NCI-H1436 (cell line): ENCODE measurements at places on chromosomes 7 and 10.

DNA sequence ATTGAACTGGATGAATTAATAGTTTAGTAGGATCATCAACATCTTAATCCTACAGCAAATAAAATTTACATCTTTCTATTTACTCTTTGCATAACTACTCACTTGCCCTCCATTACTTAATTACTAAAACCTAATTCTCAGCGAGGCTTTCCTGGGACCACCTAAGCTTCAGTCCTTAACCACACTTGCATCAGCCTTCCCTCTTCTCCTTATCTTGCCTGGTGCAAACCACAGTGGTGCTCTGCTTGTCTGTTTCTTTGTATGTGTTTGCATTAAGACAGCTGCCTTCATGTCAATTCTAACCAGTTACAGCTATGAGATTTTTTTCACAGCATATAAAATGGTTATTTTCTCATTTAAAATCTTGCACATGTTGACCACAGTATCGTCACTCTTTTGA, 72.6 kb upstream of the ZNF92 start:
- no peak for DNase-seq

GRCh38 chr7:45882465-45882810, 5.8 kb upstream of the IGFBP1 start:
- DNase-seq, result no peak

- DNase-seq, result no peak
These were observed 973.0 kb upstream of the GHITM start for GRCh38 chr10:83166344-83166743.

DNA sequence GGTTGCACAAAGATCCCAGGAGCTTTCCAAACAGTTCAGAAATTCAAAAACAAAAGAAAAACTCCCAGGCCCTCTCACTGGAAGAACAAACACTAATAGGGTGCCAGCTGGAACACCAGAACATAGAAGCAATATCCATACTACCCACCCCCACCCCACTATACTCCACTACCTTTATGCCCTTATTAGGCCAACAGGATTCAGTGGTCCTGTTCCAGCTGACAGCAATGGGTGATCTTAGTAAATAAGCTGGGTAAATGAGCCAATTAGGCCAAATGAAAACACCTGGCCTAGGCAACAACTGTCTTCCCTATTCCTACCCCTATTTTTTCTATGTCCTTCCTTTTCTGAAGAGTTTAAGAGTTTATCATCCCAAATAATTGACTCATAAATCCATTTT, 11.7 kb downstream of the NOC3L start:
- no peak for DNase-seq

GRCh38 chr10:58433571-58433970, 48.4 kb downstream of the TFAM start:
- DNase-seq, result no peak

DNA sequence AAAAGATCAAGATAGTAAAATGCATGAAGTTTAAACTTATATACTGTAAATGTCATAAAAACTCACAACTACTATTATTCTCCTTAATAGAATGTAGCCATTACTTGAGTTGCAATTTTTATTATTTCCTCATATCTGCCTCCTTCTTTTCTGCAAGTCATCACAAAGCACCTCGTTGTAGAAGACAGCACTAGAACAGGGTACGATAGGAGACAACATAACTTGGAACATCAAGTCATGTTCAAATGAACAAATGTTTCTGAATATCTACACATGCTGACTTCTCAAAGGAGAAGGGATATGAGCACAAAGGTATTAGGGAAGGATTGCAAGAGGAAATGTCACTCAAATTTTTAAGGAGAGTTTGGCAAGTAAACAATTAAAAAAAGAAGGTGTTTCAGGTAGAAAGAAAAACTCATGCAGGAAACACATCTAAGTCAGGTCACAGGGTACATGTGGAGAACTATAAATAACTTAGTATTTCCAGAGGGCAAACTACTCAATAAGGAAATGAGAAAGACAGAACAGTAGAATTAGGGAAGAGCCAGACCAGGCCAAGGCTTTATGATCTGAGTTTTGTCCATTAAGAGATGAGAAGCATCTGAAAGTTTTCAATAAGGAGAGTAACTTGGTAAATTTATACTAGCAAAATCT, 186.7 kb downstream of the CRPPA start:
- no peak for DNase-seq

- DNase-seq, result no peak
These were observed 134.4 kb downstream of the ARHGAP21 start for GRCh38 chr10:24589265-24589664.

GRCh38 chr10:99929360-99929759, 80.4 kb downstream of the DNMBP start:
- DNase-seq, result no peak

DNA sequence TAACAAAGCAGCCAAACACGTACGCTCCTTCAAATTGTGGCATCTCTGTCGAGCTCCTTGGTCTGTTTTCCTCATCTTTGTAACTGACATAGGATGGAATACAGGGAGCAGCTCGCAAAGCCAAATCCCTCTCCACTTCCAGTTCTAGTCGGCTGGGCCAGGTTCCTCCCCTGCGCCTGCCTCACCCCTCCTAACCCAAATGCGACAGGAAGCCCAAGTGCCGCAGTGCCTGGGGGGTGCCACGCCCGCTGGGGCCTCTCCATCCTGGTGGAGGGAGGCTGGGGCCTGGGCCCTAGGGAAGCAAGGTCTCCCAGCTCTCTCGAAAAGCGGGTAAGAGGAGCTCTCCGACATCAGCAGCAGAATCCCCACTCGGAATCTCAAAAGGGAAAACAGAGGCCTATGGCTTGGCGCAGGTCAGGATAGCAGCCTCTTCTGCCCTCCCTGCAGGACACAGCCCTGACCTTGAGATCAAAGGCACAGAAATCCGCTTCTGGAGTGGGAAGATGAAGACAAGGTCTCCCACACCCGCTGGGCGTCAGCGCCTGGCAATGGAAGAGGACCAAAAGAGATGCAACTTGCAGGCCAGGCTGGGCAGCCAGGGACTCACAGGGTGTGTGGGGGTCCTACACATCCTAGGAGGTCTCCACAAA, 165.8 kb downstream of the NRF1 start:
- no peak for DNase-seq

DNA sequence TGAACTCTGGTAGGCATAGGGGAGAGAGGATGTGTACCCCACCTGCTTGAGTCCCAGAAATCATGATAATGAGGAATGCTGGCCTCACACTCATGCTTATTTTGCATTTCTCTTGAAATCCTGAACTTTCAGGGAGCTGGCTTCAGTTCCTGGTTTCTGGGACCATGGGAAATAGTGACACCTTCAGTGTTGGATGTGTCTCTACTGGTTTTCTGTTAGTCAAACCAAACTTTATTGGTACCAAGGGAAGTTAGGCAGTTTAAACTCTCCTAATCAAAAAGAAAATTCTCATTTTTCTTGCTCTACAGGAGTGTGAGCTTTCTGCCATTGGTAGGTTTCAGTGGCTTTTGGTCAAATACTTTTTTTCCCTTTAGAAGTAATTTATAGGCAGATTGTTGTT, 11.8 kb upstream of the PCGF5 start:
- no peak for DNase-seq

GRCh38 chr7:132073920-132074589, 502.2 kb downstream of the PLXNA4 start:
- DNase-seq, result no peak

DNA sequence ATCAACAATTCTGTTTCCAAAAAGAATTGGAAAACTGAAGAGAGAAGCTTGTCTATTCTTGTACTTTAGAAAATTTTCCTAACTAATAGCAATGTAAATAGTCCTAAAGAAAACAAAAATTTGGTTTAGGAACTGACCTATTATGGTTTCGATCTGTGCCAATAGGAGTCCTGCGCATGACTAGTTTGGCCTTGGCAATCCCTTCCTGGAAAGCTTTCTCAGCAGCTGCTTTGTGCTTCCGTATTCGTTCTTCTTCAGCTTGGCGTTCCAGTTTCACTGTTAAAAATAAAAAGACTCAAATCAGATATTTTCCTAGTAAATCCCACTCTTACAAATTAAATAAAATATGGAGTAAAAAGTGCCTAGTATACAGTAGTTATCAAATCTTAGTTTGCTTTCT, 36.6 kb downstream of the FZD9 start:
- no peak for DNase-seq

- no peak for DNase-seq
These were observed 12.6 kb downstream of the PDAP1 start for GRCh38 chr7:99395616-99396327.
